ENCODE measurements at places on chromosomes 12 and 14.

DNA sequence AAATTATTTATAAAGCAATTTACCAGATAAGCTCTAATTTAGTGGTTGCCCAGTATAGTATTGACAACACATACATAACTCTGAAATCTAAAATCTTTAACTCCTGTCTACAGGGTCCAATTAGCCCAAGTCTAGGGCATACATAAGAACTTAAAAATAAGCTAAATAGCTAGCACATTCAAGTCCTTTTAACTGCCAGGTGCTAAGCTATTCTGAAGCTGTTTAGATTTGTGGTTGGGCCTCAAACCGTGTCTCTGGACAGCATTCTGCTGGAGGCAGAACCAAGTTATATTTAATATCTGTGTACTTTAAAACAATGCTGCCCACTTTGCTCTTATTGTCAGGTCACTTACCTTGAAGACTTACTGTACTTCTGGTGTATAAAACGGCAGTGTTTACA, 19.0 kb downstream of the RPS6KA5 start:
- no peak for DNase-seq

DNA sequence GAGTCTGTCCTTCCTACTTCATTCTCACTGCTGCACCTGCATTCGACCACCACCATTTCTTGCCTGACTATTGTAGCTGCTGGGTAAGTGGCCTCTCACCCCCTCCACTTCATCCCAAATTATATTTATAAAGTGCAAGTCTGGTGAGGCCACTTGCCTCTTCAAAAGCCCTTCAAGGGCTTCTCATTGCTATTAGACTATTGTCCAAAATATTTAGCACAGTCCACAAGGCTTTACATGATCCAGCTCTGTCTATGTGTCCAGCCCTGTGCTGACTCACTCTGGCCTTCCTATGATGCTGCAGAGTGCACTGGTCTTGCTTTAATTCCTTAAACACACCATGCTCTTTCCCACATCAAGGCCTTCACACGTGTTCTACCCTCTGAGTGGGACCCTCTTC, 46.0 kb downstream of the PAH start:
- no peak for DNase-seq

DNA sequence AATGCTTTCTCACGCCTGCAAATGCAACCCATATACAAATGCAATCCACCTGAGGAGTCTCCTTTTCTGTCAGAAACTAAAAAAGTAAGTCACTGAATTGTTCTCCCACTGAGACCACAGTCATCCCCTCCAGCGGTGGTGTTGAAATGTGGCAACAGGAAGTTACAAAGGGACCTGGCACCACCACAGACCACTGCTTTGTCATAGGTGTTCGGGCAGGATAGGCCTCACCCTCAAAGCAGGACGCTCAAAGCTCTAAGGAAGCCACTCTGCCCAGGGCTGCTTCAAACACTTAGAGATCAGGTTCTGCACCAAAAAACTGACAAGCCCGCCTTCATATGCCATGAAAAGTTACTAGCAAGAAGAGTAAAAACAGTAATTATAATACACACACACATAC, 11.3 kb downstream of the PHLDA1 start:
- no peak for DNase-seq

DNA sequence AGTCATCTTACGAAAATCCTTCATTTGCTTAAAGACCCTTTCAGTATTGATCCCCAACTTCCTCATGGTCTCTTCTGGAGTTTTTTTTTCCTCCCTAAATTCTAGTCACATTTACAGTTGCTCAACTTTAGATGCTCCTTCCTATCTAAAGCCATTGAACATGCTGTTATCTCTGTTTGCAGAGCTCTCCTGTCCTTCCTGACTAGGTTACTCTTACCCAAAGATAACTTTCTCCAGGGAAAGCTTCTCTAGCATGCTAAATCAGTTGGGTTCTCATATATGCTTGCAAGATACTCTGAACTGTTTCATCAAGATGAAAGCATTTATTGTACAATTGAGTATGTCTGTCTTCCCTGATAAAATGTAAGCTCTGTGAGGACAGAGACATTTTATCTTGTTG, 1.8 kb upstream of the RAB21 start:
- no peak for DNase-seq

DNA sequence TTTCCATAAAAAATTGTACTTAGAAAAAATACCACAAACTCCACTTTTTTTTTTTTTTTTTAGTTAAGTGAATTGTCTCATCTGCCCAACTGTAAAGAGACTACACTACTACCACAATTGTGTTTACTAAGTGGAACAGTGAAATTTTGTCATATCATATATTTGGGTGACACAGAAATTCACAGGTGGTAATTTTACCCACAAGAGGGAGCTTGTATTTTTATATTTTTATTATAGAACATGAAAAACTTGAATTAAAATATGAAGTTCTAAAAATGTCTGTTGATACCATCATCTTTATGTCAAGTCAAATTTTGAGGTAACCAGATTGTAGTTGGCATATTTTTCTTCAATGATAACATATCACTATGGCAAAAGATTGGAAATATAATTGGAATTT, 329.4 kb upstream of the SOX5 start:
- DNase-seq: no peak

GRCh38 chr12:53645165-53645564, 19.0 kb upstream of the ATF7 start:
- no peak for DNase-seq

DNA sequence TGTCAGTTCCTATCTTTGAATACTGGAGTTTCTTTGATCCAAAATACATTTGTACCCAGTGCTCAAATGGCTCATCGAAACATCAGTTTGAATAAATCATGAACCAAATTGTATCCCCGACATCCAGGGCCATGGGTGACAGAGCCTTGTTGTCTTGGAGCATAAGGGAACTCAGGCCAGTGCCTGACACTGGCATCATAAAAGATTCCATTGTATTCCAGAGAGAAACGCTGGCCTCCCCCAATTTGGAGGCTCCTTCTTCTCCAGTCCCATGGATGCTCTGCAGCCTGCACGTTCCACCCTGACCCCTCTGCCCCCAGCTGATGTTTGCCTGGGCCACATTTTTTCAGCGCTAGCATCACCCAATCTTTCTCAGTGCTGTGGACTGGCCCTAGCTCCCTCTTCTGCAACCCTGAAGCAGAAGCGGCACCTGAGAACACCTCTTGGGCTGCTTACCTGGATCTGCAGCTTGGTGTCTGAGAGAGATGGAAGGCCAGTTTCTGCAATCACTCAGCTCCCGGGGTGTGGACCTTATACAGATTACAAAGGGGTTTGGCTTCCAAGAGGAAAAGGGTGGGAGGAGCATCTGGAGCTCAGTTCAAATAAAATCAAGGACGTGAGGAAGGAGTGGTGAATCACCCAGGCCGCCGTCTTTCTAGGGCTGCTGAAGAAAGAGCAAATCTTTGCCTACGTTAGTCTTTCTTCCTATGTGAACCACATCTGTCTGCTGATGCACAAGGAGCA, at the start of gene RNASE1:
TSS of gene RNASE1 (minus strand) at position 504 of the 744 bp plus-strand sequence. CDS start 776 bp downstream, outside the sequence.
- no peak for DNase-seq

DNA sequence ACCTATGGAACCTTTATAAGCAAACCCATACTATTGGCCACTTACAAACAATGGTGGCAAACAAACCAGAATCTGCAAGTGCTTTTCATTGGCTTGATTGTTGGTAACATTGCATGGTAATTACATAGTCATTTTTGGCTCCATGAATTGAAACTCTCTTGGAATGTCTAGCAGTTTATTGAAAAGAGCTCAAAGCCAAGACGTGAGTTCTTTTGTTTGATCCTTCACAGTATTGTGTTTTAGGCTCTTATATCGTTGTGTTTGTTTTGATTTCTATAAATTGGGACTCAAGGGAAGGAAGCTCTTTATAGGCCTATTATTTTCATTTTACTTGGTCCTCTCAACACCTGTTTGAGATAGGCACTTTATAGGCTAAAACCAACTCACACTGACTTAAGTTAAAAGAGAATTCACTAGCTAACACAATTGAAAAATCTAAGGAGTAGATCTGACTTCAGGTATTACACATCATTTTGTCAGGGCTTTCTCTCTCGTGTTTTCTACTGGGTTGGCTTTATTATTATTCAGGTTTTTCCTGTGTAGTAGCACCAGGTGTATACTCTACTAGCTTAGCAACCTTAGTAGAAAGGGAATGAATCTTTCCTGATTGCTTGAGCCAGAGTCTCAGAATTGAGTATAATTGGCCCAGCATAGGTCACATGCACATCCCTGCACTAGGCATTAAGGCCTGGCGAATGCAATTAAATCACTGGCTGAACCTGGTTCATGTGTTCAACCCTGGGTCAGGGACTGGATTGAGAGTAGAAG, 341.4 kb downstream of the RAD51B start:
- no peak for DNase-seq

DNA sequence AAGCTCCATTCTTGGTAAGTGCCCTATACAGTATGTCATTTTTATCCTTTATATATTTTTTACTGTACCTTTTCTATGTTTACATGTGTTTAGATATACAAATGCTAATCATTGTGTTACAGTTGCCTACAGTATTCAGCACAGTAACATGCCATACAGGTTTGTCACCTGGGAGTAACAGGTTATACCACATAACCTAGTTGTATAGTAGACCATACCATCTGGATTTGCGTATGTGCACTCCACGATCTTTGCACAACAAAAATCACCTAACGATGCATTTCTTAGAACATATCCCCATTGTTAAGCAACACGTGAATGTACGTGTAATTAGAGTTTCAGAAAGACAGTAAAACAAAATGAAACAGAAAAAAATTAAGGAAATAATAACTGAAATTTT, 11.9 kb upstream of the ANO2 start:
- no peak for DNase-seq

DNA sequence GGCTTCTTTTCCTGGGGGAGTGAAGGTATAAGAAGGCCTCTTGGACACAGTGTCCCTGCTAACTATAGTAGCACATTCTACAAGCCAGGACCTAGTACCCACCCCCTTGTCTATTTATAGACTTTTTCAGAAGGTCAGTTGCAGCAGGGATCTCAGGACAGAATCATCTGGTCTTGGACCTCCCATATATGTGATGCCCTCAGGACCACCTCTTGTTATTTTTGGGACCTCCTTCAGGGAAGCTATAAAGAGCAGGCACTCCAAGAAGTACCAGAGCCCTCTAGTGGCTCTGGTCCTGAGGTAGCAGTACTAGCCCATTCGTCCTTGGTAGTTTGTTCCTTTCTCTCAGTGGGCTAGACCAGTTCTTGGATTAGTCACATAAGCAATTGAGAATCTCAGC, 4.3 kb downstream of the COQ10A start:
- DNase-seq: no peak

DNA sequence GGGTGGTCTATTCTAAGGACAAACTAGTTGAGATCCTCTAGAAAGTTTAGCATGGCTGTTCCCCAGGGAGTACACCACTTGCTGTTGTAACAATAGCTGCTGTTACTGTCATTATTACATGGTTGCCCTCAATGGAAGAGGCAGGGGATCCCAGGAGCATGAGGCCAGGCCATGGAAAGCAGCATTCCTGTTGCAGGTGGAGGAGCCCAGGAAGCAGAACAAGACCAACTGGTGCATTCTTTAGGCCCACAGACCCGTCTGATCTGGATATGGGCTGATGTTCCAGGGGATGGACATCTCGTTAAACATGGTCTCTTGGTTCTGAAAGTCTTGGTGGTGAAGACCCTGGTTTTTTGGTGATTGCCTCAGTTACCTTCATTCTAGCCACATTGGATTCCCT, 109.2 kb upstream of the WSCD2 start:
- DNase-seq: no peak

GRCh38 chr14:89179891-89180404, 237.1 kb downstream of the FOXN3 start:
- DNase-seq: no peak

GRCh38 chr12:104507672-104508071, 50.9 kb downstream of the CHST11 start:
- no peak for DNase-seq

GRCh38 chr14:88493392-88494185, 61.2 kb downstream of the PTPN21 start:
- DNase-seq: no peak

GRCh38 chr14:106556665-106557289, 1030.4 kb downstream of the TMEM121 start:
- DNase-seq: peak; percentile 43

GRCh38 chr14:99548255-99548654, 55.8 kb downstream of the CCDC85C start:
- DNase-seq: no peak

DNA sequence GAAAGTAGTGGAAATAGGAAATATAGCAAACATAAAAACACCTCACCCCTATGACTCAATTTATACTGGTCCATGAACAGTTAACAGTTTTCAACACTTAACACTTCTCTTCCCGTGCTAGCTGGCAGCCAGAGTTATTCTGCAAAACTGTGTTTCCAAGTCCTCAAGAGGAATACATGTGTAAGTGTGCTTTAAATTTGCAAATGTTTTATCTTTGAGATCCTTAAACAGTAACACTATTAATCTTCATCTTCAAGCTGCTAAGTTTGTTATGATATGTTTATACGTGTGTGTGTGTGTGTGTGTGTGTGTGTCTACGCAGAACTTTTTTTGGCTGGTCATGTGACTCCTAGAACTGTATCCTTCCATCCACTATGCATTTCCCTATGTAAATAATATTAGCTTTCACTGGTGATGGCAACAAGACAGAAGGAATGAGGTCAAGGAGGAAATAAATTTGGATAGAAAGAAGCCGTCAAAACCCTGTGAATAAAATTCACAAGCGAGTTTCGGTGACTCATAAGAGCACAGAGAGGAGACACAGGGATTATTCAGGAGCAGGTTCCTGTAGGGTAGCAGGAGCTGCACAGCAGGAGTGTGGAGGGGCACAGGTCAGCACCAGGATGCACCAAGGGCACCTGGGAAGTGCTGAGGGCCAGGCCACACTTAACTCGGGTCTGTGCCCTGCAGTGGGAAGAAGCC, 105.9 kb upstream of the ETV6 start:
- no peak for DNase-seq

- no peak for DNase-seq
Observed at GRCh38 chr12:71551529-71551928, 111.9 kb downstream of the LGR5 start.

DNA sequence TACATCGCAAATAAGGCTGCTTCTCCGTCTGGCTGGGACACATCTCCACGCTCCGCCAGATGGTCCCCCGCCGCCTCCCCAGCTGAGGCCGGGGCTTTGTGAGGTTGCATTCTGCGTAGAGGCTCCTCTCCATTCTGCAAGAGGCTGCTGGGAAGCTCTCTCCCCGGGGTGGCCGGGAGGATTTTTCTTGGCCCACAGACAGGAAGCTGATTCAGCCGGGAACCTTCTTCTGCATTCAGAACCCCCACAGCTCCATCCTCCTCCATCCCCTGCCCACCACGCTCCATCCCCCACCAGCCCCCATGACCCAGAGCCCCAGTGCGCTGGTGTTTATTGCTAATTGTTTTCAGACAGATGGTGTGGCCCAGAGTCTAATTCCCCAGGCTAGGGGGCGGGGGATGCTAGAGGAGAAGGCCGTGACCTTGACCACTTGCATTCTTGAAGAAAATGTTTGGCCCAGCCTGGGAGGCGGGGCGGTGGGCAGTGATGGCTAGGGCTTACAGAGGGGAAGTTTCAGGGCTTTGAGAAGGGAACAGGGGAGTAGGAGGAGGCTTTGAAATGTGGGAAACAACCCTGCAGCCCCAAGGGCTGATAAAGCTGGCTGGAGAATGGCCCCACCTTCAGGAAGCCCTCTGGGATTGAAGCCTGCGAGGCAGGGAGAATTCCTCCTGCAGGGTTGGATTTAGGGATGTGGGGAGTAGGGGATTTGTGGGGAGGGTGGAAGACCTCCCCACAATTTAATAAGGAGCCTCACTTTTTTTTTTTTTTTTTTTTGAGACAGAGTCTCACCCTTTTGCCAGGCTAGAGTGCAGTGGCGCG, 88.5 kb upstream of the NCOR2 start:
- no peak for DNase-seq
